ENCODE measurements at places on chromosomes 11 and 22. TPM values are rescaled to one million over a fixed set of nuclear protein-coding genes. Genes with fewer than 3 reads are reported as not detected.
A peak's percentile ranks its signal among the peaks of the same experiment; 100 is the strongest.

ATP5MG gene
- total RNA-seq = 237 TPM

- DNase-seq = peak; percentile 55
Observed at GRCh38 chr11:61362542-61362875, 335 bp downstream of the TMEM138 start.

OSM gene
- 45.7 TPM for total RNA-seq

DNA sequence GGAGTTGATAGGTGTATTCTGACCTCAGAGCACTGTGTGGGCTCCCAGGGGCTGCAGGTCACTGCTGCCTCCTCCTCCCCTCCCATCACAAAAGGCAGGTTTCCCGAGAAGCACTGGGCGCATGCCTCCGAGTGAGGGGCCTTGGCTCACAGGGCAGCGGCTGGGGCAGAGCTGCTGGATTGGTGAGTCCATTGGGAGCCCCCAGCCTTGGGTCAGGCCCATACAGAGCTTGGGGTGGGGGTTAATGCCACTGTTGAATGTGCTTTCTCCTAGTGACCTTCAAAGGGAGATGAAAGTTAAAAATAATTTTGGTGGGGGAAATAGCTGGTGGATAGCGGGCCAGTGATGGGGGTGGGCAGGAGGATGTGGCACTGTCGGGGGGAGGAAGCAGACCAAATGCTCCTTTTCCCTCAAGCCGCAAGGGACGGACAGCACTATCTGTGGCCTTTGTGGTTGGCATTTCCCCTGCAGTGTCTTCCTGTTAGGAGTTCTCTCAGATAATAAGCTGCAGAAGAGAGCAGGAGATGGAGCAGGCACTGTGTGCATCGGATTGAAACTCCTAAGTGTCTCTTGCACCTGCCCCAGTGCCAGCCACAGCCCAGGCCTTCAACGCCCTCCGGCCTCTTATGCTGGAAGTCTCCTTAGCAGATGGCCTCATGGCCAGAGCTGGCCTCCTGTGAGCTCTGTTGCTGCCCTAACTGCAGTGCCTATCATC is 3.2 kb downstream of the TUBA8 start:
- no peak for DNase-seq

HPX gene
- not detected for total RNA-seq

GLB1L3 gene
- total RNA-seq = 11.9 TPM

- no peak for DNase-seq
Observed at GRCh38 chr11:94558468-94558867, 8.7 kb upstream of the PIWIL4 start.

GRCh38 chr11:57751676-57752253 is at the start of gene BTBD18:
BTBD18 (minus strand) TSS chr11:57751819; CDS start chr11:57751188, 631 bp downstream.
- DNase-seq = no peak

DNA sequence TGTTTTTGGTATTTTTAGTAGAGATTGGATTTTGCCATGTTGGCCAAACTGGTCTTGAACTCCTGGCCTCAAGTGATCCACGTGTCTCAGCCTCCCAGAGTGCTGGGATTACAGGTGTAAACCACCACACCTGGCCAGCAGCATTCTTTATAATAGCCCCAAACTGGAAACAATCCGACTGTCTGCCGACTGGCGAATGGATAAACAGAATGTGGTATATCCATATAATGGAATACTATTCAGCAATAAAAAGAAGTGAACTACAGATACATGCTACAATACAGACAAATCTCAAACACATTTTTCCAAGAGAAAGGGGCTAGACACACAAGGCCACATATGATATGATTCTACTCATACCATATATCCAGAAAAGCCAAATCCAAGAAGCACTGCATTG is 151.3 kb downstream of the ST3GAL4 start:
- no peak for DNase-seq

Data from activated CD8-positive, alpha-beta T cell treated with anti-CD3 and anti-CD28 coated beads for 36 hours (primary cell).